ENCODE measurements at places on chromosomes 3 and 15. TPM values are rescaled to one million over a fixed set of nuclear protein-coding genes. Genes with fewer than 3 reads are reported as not detected.

The PFKFB4 gene
- total RNA-seq = 5.9 TPM

DNA sequence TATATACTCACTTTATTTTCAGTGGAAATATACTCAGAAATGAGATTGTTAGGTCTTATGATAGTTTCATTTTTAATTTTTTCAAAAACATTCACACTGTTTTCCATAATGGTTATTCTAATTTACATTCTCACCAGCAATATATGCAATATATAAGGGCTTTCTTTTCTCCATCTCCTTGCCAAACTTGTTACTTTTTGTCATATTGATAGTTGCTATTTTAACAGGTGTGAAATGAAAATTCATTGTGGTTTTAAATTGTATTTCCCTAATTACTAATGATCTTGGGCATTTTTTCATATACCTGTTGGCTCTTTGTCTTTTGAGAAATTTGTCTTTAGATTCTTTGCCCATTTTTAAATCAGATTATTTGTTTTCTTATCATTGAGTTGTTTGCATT lies 325.2 kb downstream of the DIPK2A start:
- no peaks in the 10 kb centered on the region for H3K36me3 ChIP-seq
- H3K27me3 ChIP-seq = no peaks in the 10 kb centered on the region
- H3K4me1 ChIP-seq = no peaks in the 10 kb centered on the region
- H3K4me3 ChIP-seq = no peak overlapping the region
- DNase-seq = no peak

The RBMS3 gene
- 60.2 TPM for total RNA-seq

The SPTBN5 gene
- 9.4 TPM for total RNA-seq

GRCh38 chr3:112302881-112303763 lies 9.1 kb upstream of the SLC9C1 start:
- no peak overlapping the region for H3K27ac ChIP-seq
- peak overlapping the region; percentile 29 for H3K4me3 ChIP-seq
- DNase-seq = no peak
- peaks cover 5% of the 10 kb centered on the region for H3K4me1 ChIP-seq

DNA sequence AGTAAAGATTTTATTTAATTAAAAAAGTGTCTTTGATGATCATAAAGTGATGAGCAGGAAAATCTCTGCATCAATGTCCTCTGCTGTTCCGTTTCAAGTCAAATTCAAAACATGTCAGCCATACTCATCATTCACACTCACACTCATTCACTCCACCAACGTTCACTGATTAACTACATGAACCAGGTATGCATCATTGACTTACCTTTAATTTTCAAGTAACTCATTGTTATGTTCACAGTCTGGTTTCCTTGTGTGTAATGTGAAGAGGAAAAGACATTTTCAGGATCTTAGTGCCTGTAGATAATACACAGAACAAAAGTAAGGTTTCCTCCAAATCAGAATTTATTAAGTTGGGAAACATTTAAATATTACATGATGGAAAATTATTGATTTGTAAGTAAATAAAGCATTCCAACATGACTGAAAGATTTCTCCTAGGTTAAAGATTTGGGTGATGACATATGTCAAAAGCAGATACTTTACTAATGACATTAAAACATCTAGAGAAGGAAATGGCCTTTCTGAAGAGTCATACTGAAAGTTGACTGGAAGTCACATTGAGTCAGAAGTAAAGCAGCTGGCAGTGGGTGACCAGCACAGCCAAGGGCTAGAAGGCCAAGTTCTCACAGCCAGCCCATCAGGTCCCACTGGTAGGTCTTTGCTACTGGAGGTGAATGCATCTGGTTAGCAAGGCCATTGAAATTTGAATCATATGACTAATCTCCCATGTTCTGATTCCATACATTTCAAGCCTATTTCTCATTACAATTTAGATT lies 251.9 kb downstream of the CDIN1 start:
- H3K27me3 ChIP-seq = no peaks in the 10 kb centered on the region
- DNase-seq = no peak
- no peaks in the 10 kb centered on the region for H3K4me1 ChIP-seq
- H3K27ac ChIP-seq = no peak overlapping the region
- no peaks in the 10 kb centered on the region for H3K36me3 ChIP-seq

DNA sequence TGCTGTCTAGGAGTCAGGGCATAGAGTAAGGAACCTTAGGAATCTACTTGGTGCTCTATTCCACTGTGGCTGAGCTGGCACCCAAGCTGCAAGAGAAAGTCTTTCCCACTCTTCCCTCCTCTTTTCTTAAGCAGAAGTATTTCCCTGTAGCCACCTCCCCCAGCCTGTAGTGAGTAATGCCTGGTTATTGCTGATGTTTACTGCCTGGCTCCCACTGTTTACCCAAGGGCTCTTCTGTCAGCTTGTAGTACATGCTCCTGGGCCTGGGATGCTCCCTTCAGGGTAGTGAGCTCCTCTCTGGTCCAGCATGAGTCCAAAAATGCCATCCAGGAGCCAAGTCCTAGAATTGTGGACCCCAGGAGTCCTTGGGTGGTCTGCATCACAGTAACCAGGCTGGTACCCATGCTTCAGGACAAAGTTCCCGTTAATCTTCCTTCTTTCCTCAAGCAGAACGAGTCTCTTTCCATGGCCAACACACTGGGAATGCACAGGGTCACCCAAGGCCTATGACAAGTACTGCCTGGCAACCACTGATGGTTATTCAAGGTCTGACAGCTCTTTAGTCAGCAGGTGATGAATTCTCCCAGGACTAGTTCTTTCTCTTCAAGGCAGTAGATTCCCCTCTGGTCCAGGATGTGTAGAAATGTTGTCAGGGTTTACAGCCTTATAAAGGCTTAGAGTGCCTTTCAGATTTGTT lies 17.6 kb downstream of the GALK2 start:
- H3K27me3 ChIP-seq = no peaks in the 10 kb centered on the region
- no peak overlapping the region for H3K27ac ChIP-seq
- DNase-seq = no peak
- no peaks in the 10 kb centered on the region for H3K36me3 ChIP-seq
- no peak overlapping the region for H3K4me3 ChIP-seq

DNA sequence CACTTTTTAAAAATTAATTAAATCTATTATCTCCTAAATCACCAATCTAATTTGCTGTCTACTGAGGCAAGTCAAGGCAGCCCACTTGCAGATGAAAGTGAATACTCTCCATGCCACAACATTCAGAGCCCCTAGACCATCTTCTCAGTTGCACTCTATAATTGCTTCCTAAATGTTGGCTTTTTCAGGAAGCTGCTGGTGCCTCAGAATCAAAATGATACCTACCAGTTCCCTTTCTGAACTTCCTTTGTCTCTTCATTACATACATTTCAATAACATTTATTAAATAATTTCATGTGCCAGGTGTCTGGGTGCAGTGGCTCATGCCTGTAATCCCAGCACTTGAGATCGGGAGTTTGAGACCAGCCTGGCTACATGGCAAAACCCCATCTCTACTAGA lies 124.1 kb downstream of the SERPINI1 start:
- H3K4me3 ChIP-seq = no peak overlapping the region
- no peak for DNase-seq
- peaks cover 4% of the 10 kb centered on the region for H3K4me1 ChIP-seq
- no peak overlapping the region for H3K27ac ChIP-seq

The SYNPR gene
- total RNA-seq = not detected

GRCh38 chr3:133882986-133883586 lies 12.6 kb downstream of the RAB6B start:
- H3K27me3 ChIP-seq = no peaks in the 10 kb centered on the region
- no peaks in the 10 kb centered on the region for H3K36me3 ChIP-seq
- H3K4me1 ChIP-seq = no peaks in the 10 kb centered on the region

- H3K27me3 ChIP-seq = no peaks in the 10 kb centered on the region
- H3K4me3 ChIP-seq = no peak overlapping the region
- H3K36me3 ChIP-seq = peaks cover 4% of the 10 kb centered on the region
Measured at GRCh38 chr15:98703126-98703685, 54.9 kb downstream of the IGF1R start.

- H3K4me3 ChIP-seq = no peak overlapping the region
- no peaks in the 10 kb centered on the region for H3K36me3 ChIP-seq
- no peaks in the 10 kb centered on the region for H3K4me1 ChIP-seq
- DNase-seq = peak; percentile 57
- no peak overlapping the region for H3K27ac ChIP-seq
Measured at GRCh38 chr15:41876007-41876406, 17.8 kb downstream of the SPTBN5 start.

The C3orf85 gene
- total RNA-seq = not detected

- H3K27me3 ChIP-seq = no peaks in the 10 kb centered on the region
- peaks cover 63% of the 10 kb centered on the region for H3K4me1 ChIP-seq
- peaks cover 6% of the 10 kb centered on the region for H3K36me3 ChIP-seq
- H3K4me3 ChIP-seq = no peak overlapping the region
- peak overlapping the region; percentile 66 for H3K27ac ChIP-seq
- DNase-seq = no peak
Measured at GRCh38 chr3:123694366-123695087, 109.7 kb upstream of the HACD2 start.

The SLC35G2 gene
- 7.8 TPM for total RNA-seq

The NMNAT3 gene
- total RNA-seq = 6.9 TPM

GRCh38 chr15:78944202-78944625 lies 632 bp downstream of the CTSH start:
- no peaks in the 10 kb centered on the region for H3K27me3 ChIP-seq
- H3K4me1 ChIP-seq = peaks cover 21% of the 10 kb centered on the region
- H3K27ac ChIP-seq = peak overlapping the region; percentile 90
- peak overlapping the region; percentile 76 for H3K4me3 ChIP-seq
- no peak for DNase-seq

GRCh38 chr3:120743556-120744195 lies 1.1 kb downstream of the GTF2E1 start:
- no peaks in the 10 kb centered on the region for H3K36me3 ChIP-seq
- no peaks in the 10 kb centered on the region for H3K27me3 ChIP-seq
- peaks cover 14% of the 10 kb centered on the region for H3K4me1 ChIP-seq
- H3K27ac ChIP-seq = peak overlapping the region; percentile 95

GRCh38 chr3:49630784-49631183 lies 43.4 kb upstream of the APEH start:
- no peaks in the 10 kb centered on the region for H3K27me3 ChIP-seq
- no peaks in the 10 kb centered on the region for H3K4me1 ChIP-seq
- H3K36me3 ChIP-seq = no peaks in the 10 kb centered on the region
- H3K4me3 ChIP-seq = no peak overlapping the region
- H3K27ac ChIP-seq = no peak overlapping the region
- no peak for DNase-seq

DNA sequence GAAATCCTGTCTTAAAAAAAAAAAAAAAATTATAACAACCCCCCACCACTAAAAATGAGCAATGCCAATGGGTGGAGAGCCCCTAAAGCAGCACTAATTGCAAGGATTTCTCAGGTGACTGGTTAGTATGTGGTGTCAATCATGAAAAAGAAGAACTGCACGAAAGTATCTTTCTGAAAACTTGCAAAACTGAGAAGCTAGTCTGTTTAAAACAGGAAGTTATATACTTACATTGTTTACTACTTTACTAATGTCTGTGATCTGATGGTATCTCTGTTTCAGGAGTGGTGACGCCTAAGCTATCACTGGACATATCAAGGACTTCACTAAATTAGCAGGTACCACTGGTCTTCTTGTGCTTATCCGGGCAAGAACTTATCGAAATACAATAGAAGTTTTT lies at the start of gene CCR3:
CCR3 (plus strand) TSS at position 341 of the 400 bp plus-strand sequence. CDS start 22,699 bp downstream, outside the sequence.
- no peaks in the 10 kb centered on the region for H3K4me1 ChIP-seq
- no peak within 1 kb of the TSS for H3K4me3 ChIP-seq
- H3K36me3 ChIP-seq = no peaks in the 10 kb centered on the region
- H3K27ac ChIP-seq = no peak within 1 kb of the TSS
- no peaks in the 10 kb centered on the region for H3K27me3 ChIP-seq

DNA sequence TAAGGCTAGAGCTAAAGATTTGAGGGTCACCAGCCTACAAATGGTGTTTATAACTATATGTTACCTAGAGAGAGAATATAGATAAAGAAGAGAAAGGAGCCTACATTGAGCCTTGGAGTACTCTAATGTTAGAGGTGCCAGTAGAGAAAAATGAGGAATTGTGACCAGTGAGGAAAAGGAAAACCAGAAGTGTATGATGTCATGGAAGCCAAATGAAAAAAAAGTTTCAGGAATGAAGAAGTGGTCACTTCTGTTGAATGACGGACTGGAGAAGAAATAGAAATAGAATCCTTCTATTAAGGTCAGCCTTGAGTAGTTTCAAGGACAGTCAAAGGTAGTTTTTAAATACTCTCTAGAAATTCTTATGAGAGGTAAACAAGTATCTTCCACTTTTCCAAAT lies 51.2 kb upstream of the MLF1 start:
- no peaks in the 10 kb centered on the region for H3K36me3 ChIP-seq
- no peak overlapping the region for H3K27ac ChIP-seq
- no peak for DNase-seq
- no peaks in the 10 kb centered on the region for H3K27me3 ChIP-seq

The IL17RB gene
- 8.7 TPM for total RNA-seq

GRCh38 chr15:93247466-93248121 lies 158.6 kb upstream of the RGMA start:
- no peaks in the 10 kb centered on the region for H3K36me3 ChIP-seq
- H3K27me3 ChIP-seq = no peaks in the 10 kb centered on the region
- DNase-seq = peak; percentile 23
- no peak overlapping the region for H3K4me3 ChIP-seq
- H3K27ac ChIP-seq = peak overlapping the region; percentile 47

Measured in upper lobe of left lung (tissue), 6 donors.